ENCODE measurements at places on chromosomes 6 and 20.

GRCh38 chr6:75349262-75349984 is 64.8 kb upstream of the TMEM30A start:
- DNase-seq = no peak

DNA sequence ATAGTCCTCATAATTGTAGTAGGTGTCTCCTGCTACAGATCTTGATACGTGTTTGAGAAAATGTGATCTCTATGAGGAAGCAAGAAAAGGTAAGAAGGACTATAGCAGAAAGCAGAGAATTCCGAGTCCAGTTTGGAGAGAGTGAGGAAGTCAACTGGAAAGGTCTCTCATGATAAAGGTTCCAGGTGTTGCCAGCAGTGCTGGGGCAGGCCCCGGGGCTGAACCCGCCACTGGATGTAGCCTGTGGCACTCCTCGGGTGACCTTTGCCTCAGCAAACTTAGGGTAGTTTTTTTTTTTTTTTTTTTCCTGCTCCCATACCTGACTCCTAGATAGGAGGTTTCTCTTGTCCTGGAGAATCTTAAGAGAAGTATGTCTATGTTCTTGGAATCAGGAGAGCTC is 62.8 kb downstream of the FAM120B start:
- DNase-seq = no peak

DNA sequence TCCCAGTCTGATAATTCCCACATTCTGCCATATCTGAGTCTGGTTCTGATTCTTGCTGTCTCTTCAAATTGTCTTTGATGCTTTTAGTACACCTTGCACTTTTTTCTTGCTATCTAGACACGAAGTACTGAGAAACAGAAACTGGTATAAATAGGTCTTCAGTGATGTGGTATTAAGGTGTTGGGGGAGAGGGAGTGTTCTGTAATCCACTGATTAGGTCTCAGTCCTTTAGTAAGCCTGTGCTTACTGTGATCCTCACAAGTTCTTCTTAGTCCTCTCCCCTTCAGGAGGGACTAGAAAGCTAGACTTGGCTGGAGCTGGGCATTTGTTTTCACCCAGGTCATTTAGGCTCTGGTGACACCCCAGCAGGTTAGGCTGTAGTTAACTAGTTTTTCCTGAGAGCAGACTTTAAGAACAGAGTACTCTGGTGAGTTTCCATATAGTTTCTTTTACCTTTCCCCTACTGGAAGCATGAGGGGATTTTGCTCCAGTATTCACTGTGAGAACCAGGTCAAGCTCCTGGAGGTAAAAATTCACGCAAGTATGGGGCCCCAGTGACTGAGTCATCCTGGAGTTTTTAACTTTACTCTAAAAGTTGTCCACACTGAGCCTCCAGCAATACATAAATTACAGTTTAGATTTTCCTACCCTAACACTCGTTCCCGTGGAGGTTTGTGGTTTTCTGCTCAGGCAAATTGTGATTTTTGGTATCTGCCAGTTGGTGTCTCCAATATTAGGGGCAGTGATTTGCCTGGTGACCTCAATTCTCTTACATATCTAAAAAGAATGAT is 154.6 kb downstream of the CDKAL1 start:
- no peak for DNase-seq

- DNase-seq = no peak
These were observed 29.4 kb downstream of the THBS2 start for GRCh38 chr6:169224185-169224695.

GRCh38 chr20:24484081-24484450 is 14.6 kb downstream of the SYNDIG1 start:
- no peak for DNase-seq

GRCh38 chr20:21352703-21353102 is 44.6 kb downstream of the NKX2-4 start:
- DNase-seq = no peak

GRCh38 chr6:88705601-88706000 is 257.8 kb downstream of the RNGTT start:
- DNase-seq = no peak

GRCh38 chr6:132259070-132259469 is 142.2 kb downstream of the MOXD1 start:
- no peak for DNase-seq

DNA sequence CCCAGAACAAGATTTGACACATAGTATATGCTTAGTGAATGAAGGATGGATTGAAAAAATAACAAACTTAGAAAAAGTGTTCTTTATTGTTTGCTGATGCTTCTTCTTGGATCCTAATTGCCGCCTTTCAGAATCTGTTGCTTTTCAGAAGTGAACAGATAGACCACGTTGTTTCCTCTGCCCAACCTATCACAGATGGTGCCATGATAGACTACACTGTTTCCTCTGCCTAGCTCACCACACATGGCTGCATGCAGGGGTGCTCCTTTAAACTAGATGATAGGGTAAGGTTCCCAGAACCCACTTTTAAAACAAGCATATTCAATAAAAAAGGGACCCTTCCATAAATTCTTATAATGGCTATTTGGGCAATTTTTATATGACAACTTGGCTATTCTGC is 4.6 kb upstream of the RGS17 start:
- DNase-seq = no peak

DNA sequence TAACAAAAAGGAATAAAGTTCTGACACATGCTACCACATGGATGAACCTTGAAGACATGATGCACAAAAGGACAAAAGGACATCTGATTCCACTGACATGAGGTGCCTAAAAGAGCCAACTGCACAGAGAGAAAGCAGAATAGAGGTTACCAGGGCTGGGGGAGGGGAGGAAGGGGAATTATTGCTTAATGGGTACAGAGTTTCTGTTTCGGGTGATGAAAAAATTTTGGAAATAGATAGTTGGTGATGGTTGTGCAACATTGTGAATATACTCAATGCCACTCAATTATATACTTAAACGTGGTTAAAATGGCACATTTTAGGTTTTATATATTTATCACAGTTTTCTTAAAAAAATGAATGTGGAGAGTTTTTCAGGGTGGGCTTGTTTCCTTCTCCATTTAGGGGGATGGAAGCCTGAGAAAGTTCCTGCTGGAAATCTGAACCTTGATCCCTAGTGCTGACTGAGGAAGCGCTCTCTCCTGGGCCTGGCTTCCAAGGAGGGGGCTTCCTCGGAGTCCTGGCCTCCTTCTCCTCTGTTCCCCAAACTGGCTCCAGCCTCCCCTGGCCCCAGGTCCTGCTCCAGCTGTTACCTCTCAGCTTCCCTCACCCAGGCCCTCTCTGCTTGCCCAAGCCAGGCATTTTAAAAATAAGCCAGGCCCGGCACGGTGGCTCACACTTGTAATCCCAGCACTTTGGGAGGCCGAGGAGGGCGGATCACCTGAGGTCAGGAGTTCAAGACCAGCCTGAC is 79.2 kb downstream of the NOL4L start:
- DNase-seq = no peak

DNA sequence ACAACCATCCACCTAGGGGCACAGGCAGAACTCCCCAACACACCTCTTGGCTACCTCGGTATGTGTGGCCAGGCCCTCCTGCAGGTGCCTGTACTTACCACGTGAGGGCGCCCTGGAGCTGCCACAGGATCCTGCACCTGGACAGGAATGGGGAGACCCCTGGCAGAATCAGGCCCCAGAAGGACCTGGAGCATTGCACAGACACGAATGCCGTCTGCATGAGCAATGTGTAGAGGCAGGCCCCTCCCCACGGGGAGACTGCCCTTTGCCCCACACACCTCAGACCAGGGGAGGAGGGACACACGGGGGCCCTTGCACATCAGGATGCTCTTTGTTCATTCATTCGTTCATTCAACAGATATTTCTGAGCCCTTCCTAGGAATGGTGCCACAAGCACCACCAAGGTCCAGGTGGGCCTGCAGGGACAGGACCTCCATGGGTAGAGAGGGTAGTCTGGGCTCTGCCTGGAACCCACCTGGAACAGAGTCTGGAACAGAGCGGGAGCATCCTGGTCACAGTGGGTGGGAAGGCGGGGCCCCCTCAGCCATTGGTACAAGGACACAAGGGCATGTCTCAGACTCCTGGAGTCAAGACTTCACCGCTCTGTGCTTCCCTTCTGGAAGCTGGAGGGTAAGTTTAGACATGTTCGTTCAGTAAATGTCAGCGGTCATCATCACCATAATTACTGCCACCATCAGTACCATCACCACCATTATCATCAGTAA is 32.3 kb downstream of the YTHDF1 start:
- no peak for DNase-seq

DNA sequence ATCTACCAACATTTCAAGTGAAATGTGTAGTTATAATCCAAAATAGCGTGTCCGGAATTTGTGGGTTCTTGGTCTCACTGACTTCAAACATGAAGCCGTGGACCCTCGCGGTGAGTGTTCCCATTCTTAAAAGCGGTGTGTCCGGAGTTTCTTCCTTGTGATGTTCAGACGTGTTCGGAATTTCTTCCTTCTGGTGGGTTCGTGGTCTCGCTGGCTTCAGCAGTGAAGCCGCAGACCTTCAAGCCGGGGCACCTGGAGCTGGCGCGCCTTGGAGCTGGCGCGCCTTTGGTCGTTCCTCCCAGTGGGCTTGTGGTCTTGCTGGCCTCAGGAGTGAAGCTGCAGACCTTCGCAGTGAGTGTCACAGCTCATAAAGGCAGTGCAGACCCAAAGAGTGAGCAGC is 291.5 kb upstream of the EYS start:
- no peak for DNase-seq

- DNase-seq = no peak
These were observed 99.4 kb downstream of the MYB start for GRCh38 chr6:135280375-135281136.

GRCh38 chr20:9134346-9134745 is 65.5 kb downstream of the PLCB4 start:
- no peak for DNase-seq

- no peak for DNase-seq
These were observed 33.3 kb upstream of the TXLNB start for GRCh38 chr6:139325125-139325524.

- no peak for DNase-seq
These were observed 129.7 kb downstream of the PLG start for GRCh38 chr6:160831739-160832138.

DNA sequence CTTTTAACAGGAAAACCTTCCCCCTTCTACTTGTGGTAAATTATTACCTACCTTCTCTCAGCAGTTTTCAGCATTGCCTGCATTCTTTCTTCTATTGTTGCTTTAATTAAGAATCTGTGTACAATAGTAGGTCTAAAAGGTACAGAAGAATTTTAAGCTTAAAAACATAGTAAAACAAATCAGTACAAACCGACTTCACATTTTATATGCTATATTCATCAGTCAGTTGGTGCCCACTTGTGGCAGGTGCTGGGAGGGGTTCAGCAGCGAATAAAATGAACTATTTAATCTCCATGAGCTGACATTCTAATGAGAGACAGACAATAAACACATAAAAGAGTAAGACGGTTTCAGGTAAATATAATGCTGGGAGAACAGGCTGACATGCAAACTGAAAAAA is 73.4 kb upstream of the FBXO30 start:
- no peak for DNase-seq

DNA sequence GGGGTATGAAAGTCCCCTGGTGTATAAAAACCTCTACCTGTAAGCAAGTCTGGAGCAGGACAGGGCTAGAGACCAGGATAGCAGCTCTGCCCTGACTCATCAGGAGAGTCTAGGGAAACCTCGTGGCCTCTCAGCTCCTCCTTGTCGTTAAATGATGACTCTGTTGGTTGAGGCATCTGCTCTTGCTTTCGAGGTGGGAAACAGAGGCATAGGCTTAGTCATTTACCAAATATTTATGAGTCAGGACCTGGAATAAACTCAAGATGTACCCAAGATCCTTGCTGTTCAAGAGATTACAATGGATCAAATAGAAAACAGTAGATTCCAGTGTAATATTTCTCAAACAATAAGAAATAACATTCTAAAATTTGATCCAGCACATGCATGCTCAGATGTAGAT is 5.5 kb downstream of the MANBAL start:
- no peak for DNase-seq

DNA sequence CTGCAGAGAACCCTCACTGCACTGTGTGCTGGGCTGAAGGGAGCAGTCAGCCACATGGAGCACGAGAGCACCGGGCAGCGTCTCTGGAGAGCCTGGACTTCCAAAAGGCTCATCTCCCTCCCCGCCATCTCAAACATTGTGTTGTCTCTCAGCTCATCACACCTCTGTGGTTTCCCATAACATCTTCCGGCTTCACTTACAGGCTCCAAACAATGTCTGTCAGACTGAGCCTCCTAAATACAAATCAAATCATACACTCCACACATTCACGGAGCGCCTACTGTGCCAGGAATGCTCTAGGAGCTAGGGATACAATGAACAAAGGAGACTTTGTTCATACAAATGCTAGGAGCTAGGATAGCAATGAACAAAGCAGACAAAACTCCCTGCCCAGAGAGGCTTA is 398.0 kb downstream of the RNGTT start:
- DNase-seq = no peak

- no peak for DNase-seq
These were observed 9.2 kb downstream of the ECI2 start for GRCh38 chr6:4125933-4126864.

DNA sequence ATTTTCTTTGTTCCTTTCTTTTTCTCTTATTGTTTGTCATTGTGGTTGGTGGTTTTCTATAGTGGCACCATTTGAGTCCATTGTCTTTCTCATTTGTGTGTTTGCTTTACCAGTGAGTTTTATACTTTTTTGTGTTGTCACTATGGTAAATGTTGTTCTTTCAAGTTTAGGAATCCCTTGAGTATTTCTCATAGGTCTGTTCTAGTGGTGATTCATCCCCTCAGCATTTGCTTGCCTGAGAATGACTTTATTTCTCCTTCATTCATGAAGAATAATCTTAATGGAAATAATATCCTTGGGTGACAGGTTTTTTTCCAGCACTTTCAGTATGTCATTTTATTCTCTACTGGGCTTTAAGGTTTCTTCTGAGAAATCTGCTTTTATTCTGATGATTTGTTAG is 209.2 kb upstream of the ASCC3 start:
- no peak for DNase-seq

- no peak for DNase-seq
These were observed 111.0 kb downstream of the GJA10 start for GRCh38 chr6:90005048-90005827.

GRCh38 chr20:7207186-7207798 is 439.8 kb downstream of the BMP2 start:
- DNase-seq = no peak

- no peak for DNase-seq
These were observed 51.9 kb downstream of the GCLC start for GRCh38 chr6:53492860-53493634.

- no peak for DNase-seq
These were observed 114.1 kb upstream of the SNX9 start for GRCh38 chr6:157708933-157709332.

- DNase-seq = no peak
These were observed 110.1 kb upstream of the SIM1 start for GRCh38 chr6:100574836-100575235.

- no peak for DNase-seq
These were observed 68.5 kb downstream of the PDSS2 start for GRCh38 chr6:107390685-107391435.

- DNase-seq = no peak
These were observed 72.8 kb upstream of the ADTRP start for GRCh38 chr6:11851387-11851786.

DNA sequence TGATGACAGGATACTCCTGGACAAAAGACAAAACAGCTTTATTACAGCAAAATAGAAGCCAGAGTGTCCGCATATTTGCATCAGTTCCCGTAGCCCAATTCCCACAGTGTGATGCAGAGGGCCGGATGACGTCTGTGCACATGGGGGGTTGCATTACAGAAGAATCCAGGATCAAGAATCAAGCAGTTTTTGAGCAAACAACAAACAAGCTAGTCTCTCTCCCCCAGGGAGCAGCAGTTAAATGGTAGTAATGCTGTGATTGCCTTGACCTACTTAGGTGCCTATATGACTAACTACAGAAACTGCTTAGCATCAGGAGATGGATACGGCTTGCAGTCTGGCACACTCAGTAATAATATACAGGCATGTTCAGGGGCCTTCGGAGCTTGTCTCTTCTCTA is 3.2 kb upstream of the SDHAF4 start:
- no peak for DNase-seq
